ENCODE measurements at places on chromosomes 5 and 9.

DNA sequence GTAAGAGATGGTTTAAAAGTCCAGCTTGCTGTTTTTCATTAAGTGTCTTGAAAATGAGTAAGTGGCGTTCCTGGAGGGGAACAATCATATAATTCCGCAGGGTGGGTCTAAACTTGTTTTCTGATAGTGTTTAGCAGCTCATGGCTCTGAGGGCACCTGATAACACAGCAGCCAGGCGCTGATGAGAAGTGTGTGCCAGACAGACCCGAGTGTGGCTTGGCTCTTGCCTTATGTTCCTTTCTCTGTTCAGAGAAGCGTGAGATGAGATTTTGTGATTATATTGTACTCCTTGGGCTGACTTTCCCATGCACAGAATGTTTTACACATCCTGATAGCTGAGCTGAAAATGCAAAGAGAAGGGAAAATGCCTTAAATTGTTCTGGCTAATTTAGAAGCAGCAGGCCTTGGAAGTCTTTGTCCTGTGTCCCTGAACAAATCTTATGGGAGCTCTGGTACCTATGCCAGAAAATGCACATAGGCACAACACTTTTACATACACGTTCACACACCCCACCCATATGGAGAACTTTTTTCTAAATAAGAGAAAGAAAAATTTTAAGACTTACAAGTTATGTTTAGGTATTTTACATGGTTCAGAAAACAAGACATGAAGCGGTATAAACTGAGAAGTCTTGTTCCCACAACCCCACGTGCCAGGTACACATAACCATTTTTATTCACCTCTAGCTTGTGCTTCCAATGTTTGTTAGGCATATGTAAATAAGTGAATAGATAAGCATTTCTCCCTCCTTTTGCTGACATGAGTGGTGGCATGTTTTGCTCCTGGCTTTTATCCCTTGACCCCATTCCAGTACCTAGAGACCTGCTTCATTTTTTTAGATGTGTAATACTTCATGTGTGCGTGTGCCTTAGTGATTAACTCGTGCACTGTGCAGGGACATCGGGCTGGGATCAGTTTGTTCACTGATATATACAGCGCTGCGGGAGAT is 152.2 kb upstream of the OTULINL start:
- DNase-seq = no peak

GRCh38 chr5:127684726-127685467 is 18.3 kb upstream of the CCDC192 start:
- DNase-seq = no peak

GRCh38 chr5:60852940-60853339 is 8.9 kb upstream of the ELOVL7 start:
- DNase-seq = no peak

DNA sequence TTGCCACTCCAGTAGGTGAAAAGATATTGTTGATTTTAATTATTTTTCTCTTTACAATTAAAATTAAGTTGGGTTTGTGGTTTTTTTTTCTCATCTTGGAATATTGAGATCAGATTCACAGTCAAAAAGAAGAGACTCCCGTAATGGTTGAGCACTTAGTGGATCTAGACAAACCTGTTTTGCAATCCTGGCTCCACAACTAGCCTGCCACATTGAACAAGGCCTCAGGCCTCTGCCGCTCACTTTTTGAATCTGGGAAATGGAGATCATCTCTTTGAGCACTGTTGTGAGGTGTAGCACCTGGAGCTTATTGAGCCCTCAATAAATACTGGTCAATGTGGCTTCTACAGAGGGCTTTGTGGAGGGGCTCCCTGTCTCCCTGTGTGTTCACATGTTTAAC is 37.1 kb upstream of the RARS1 start:
- DNase-seq = no peak

DNA sequence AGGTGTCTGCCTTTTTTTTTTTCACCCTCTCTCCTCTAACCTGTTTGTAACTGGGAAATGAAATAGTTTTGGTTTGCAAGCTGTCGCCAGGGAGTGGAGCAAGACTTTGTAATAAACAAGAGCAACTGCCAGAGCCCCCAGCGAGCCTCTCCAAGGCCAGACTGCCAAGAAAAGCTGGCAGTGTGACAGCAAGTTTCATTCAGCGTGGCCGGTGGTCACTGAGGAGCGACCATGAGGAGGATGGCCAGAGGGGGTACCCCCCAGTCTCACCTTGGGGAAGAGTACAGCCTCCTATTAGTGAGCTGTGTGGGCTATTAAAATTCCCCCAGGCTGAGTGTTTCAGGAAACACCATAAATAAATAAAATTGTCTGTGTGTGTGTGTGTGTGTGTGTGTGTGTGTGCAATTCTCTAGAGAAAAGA is 49.9 kb downstream of the ZFAND5 start:
- no peak for DNase-seq

- DNase-seq = no peak
Measured at GRCh38 chr9:115035841-115036612, 81.9 kb downstream of the TNC start.

- DNase-seq = no peak
Measured at GRCh38 chr5:141094481-141095262, at the start of gene PCDHB2. Gene PCDHB2 (plus strand): TSS chr5:141094615. CDS start chr5:141094791, 176 bp downstream.

DNA sequence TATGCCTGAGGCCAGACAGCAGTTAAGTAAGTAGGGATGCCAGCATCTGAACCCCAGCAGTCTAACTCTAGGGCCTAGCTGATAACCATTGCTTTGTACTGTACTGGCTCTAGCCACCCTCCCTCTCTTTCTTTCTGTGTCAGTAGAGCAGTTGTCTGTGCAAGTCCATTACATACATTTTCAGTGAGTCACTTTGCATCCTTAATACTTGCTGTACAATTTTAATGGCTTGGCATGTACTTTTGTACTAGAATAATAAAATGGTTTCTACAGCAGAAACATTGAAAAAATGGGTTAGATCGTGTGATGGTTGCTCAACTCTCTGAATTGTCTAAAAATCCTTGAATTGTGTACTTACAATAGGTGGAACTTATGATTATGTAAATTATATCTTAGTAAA is 1.5 kb upstream of the TTC39B start:
- no peak for DNase-seq

DNA sequence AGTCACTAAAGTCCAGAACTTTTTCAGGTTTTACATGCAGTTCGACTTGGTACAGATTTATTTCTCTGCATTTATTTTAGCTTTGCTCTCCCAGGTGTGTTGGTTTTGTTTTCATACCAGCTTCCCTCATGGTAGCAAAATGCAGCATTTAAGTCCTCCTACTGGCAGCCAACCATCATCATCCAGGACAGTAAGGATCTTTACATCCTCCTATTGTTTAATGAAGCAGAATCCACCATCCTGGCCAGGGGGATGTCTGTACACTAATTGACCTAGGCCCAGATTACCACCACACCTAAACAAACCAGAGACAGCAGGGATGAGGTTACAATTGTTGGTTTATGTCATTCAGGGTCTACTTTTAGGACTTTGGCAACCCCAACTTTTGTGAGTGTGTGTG is 22.3 kb downstream of the CAMK4 start:
- no peak for DNase-seq

GRCh38 chr9:85702191-85702590 is 39.6 kb downstream of the AGTPBP1 start:
- no peak for DNase-seq

DNA sequence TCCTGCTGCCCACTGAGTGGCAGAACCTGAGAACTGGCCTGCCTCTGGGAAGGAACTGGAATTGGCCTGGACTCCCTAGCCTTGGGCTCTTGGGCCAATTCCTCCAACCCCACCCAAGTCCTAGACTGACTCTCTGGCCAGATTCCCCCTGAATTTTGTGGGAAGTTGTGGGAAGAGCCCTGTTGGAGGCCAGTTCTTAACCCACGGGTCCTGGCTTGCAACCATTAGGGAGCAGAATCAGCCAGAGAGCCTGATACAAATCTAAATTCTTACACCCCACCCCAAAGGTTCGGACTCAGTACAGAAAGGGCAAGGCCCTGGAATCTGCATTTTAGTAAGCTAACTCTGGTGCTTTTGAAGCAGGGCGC is 125.3 kb upstream of the SLC25A48 start:
- DNase-seq = no peak

DNA sequence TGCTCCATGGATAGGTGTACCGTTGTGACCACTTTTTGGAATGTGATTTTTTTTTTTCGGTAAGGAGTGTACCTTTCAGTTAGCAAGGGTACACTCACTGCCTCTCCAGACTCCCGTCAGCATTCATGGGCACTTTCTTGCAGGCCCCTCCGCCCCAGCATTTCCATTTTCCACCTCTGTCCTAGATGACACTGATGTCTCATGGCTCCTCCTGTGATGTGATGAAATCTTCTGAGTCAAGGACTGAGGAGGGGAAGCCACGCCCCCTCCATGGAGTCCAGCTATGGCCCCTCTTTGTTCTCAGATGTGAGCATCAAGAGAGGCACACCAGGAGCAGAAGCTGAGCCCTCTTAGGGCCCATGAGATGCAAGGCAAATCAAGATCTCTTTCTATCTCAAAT is 61.8 kb downstream of the CTSL start:
- DNase-seq = no peak

GRCh38 chr5:50559955-50560354 is 106.5 kb upstream of the PARP8 start:
- no peak for DNase-seq

DNA sequence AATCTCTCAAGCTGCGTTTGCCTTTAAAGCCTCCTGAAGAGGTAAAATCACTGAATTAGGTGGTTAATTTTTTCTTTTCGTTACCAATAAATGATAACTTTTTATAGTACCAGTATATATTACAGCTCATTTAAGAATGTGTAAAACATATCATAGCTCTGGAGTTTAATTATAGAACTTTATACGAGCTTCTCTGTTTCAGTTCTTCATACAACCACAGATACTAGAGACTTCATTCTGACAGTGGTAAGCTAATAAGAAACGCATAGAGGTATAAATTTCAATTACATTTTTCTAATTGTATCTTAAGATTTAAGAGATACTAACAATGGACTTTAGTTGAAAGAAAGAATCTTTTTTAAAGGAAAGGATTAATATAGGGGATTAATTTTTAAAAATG is 73.9 kb downstream of the PBX3 start:
- DNase-seq = no peak

DNA sequence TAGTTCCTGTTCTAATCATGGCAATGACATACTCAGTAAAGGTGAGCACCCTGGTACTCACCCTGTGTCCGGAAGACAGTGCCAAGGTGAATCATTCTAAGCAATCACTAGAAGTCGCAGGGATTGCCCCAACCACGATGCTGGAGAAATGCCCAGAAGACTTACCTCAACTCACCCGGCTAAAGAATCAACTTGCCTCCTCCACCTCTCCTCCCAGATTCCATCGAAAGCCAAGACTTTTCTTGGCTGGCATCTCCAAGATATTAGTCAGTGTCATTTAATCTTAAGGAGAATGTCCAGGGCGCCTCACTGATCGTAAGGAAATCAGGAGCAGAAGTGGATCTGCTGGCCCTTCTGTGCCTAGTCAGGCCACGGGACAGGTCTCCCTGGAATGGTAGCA is 204.9 kb downstream of the ERCC6L2 start:
- DNase-seq = no peak

- DNase-seq = no peak
Measured at GRCh38 chr9:79969393-79970145, 397.8 kb downstream of the TLE4 start.

DNA sequence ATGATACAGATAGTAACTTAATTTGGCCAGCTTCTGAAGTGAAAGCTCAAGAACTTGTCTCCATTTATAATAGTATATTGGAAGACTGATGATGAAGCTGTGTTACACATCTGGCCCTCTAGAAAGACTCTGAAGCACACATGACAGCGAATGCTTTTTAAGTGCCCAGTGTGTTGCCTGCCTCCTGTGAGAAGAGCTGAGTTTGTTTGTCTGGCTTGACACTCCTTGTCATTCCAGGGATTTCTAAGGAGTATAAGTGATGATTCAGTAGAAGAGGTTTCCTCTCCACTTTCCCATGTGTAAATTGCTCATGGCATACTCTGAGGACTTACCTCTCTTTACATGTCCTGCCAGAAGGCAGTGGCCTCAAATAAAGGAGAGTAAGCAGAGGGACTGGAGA is 30.4 kb upstream of the LRRTM2 start:
- no peak for DNase-seq
